ENCODE measurements at places on chromosomes 11 and 22.

DNA sequence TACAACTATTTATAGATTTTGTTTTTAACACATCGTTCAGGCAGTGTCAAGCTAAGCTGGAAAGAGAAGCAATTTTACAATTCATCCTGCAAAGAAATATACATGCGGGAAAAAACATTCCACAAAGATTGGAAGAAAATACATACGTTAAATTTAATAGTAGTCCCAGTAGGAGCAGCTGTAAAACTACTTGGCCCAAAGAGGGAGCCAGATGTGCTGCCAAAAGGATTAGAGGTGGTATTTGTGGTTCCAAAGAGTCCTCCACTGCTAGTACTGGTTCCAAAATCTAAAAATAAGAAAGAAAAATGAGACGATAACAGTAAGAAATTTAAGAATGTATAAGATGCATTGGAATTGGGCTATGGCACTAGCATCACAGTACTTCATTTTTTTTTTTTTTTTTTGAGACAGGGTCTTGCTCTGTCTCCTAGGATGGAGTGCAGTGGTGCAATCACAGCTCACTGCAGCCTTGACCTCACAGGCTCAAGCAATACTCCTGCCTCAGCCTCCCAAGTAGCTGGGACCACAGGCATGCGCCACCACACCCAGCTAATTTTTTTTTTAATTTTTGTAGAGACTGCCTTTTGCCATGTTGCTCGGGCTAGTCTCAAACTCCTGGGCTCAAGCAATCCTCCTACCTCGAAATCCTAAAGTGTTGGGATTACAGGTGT is 21.5 kb downstream of the NUP98 start:
- DNase-seq: no peak

- DNase-seq: no peak
Measured at GRCh38 chr11:17906436-17906835, 106.4 kb downstream of the SERGEF start.

DNA sequence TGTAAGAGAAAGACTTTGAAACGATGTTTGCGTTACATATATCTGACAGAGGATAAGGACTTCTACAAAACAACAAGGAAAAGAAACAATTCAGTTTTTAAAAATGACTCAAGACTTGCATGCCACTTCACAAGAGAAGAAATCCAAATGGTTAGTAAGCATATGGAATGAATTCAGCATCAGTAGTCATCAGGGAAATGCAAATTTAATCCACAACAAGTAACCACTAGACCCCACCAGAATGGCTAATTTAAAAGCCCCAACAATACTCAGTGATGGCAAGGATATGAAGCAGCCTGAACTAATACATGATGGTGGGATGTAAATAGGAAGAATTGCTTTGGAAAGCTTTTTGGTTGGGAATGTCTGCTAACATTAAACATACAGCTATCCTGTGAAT is 142.6 kb downstream of the ATXN10 start:
- no peak for DNase-seq

- DNase-seq: peak; percentile 87
Measured at GRCh38 chr11:128476729-128477128, 110.6 kb downstream of the ETS1 start.

GRCh38 chr11:69200331-69201065 is 44.8 kb downstream of the SMIM38 start:
- no peak for DNase-seq

Measured in activated CD4-positive, alpha-beta T cell treated with anti-CD3 and anti-CD28 coated beads, Interleukin-2, Interleukin-6, amounts not matched to agents 100 ng/mL and 50 ng/mL, durations not matched to agents 16 hours and 8 hours (primary cell).